ENCODE measurements at places on chromosomes 12 and 14. TPM values are rescaled to one million over a fixed set of nuclear protein-coding genes. Genes with fewer than 3 reads are reported as not detected.

GRCh38 chr14:89325299-89325883, 91.6 kb downstream of the FOXN3 start:
- no peak for DNase-seq

- no peak for DNase-seq
Measured at GRCh38 chr12:118187751-118188435, 52.0 kb downstream of the PEBP1 start.

DNA sequence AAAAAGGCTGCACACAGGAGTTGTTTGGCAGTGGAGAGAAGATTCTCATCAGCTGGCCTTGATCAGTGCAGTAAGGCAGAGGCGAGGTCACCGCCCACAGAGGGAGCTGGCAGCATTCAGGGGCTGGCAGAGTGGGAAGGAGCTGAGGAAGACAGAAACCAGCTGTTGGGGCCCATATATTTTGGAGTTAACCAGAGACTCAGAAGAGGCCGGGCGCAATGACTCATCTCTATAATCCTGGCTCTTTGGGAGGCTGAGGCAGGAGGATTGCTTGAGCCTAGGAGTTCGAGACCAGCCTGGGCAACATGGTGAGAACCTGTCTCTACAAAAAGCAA, 17.7 kb downstream of the SMCO2 start:
- DNase-seq: peak; percentile 46

Gene AQP2
- not detected for polyA plus RNA-seq

DNA sequence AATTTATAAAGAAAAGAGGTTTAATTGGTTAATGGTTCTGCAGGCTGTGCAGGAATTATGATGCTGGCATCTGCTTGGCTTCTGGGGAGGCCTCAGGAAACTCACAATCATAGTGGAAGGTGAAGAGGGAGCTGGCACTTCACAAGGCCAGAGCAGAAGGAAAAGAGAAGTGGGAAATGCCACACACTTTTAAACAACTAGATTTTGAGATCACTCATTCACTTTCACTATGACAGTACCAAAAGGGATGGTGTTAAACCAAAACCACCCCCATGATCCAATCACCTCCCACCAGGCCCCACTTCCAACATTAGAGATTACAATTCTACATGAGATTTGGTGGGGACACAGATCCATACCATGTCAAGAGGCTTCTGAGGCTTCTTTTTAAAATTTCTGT, 62.6 kb downstream of the SLC38A4 start:
- no peak for DNase-seq

Gene DNAJC22
- polyA plus RNA-seq: 0.39 TPM

DNA sequence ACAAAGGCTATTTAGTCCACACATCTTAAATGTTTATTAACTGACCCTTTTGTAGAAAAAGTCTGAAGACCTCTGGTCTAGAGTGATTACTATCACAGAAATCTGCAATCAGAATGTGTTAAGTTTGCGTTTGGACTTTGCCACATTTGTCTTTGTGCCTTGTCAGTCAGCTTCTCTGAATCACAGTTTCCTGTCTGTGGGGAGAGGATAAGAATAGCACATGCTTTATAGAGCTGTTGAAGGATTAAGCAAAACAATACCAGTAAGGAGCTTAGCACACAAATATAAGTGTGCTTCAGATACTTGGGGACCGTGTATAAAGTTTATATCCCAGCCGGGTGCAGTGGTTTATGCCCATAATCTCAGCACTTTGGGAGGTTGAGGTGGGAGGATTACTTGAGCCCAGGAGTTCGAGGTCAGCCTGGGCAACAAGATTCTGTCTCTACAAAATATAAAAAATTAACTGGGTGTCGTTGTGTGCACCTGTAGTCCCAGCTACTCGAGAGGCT, 63.0 kb upstream of the BTG1 start:
- no peak for DNase-seq

Gene EIF2S3B
- polyA plus RNA-seq: 0.71 TPM

GRCh38 chr12:5899675-5900074, 45.4 kb downstream of the ANO2 start:
- DNase-seq: no peak

DNA sequence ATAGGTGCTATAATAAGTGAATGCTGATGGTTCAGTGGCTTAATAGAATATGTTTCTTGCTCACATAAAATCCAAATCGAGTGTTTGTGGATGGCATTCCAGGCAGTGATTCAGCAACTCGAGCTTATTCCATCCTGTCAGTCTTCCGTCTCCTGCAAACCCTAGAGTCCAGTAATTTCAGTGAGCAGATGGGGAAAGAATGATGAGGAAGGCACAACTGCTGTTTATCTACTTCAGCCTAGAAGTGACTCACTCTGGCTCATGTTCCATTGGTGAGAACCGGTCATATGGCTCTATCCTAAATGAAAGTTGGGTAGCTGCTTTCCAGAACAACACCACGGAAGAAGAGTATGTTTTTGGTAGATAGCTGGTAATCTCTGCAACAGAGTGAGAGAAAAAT, 421.8 kb upstream of the PDE3A start:
- DNase-seq: peak; percentile 44

DNA sequence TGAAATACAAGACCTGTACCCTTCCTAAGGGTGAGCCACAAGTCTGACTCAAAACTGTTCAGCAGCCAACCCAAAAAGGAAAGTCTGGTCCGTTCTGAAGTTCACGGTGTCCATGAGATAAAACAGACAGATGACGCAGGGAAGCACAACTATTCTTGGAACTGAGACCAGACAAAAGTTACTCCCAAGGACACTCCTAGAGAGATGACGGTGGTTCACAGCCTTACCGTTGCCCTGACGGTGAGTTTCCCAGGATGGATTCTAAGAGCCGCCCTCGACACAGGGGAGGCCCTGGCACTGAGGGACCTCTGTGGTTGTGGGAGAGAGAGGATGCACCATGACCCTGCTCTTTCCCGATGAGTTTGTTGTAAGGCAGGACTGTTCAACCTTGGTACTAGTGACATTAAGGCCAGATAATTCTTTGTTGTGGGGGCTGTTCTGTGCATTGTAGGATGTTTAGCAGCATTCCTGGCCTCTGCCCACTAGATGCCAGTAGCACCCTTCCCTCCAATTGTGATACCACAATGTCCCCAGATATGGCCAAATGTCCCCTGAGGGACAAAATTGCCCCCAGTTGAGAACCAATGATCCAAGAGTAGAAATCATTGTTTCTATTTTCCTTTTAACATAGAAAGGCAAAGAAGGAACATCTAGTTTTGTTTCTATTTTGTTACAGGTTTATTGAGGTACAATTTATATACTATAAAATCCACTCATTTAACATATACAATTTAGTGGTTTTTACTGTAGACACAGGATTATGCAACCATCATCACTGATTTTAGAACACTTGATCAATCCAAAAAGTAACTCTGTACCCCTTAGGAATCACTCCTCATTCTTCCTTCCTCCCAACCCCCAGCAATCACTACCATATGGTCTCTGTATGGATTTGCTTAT, 23.0 kb downstream of the OR10P1 start:
- no peak for DNase-seq

DNA sequence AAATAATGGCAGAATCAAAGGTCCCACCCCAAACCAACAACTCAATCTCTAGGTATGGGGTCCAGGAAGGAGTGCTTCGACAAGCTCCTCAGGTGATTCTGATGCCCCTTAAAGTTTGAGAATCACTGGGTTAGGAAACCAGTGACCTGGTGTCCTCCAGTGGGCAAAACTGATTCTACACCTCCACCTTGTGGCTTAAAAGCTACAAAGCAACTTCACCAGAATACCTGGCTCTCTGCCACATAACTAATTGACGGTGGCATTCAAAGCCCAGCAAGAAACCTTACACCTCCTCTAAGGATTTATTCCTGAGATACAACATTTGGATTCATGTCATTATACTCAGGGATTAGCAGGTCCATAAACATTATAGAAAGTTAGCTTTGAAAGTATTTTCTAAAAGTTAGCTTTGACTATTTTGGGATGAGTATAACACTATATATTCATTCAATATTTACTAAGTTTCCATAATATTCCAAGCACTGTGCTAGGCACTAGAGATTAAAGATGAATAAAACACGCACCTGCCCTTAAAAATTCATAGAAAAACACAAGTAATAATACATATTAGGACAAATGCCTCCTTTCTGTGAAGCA, 45.4 kb downstream of the DCAF5 start:
- peak; percentile 27 for DNase-seq

DNA sequence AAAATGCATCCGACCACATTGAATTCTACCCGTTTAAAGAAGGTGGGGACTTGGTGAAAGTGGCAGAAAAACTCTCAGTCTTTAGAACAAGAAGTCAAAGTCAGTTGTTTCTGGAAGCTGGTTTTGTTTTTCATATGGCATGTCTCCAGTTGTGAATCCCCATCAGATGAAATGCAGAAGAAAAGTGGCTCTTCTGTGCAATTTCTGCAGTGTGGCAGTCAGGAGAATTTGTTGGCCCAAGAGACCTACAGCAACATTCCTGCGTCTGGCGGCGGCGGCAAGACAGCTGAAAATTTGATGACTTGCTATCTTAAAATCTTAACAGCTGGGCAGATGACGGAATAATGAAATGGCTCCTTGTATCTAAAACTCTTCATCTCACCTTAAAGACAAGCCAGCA, 201.5 kb downstream of the FOXN3 start:
- DNase-seq: peak; percentile 27

DNA sequence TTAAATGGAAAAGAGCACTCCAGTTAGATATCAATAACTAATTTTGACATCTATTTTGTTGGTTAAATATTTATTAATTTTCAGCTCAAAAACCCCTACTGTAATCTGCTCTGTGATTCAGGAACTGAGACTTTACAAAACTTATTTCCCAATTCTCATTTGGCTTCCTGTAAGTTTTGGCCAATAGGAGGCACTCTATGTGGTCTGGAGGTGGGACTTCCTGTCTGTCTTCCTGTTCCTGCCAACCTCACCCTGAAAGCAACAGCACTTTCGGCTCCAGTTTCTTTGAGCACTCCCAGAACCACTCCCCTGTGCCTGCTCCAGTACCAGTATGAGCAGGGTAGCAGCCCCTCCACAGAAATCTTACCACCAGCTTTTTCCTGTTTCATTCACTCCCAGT, 1027.0 kb downstream of the VRK1 start:
- no peak for DNase-seq

DNA sequence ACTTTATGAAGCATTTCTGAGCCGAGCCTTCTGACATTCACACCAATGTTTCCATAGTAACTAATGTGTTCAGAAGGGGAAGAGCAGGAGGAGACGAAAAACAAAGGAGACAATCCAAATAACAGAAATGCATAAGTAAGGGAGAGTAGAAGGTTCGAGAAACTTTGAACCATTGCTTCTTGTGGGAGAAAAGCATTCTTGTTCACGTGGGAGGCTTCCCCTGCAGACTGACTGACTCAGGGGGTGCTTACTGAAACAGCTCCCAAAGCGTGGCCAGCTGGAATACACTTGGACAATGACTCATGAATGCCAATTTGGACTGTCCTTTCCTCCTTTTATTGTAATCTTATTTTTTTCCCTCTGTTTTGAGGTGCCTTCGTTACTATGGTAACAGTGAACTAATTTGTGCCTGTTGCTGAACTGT, 73.9 kb downstream of the NEDD1 start:
- peak; percentile 27 for DNase-seq

GRCh38 chr12:128015276-128015675, 251.7 kb upstream of the TMEM132C start:
- DNase-seq: no peak

DNA sequence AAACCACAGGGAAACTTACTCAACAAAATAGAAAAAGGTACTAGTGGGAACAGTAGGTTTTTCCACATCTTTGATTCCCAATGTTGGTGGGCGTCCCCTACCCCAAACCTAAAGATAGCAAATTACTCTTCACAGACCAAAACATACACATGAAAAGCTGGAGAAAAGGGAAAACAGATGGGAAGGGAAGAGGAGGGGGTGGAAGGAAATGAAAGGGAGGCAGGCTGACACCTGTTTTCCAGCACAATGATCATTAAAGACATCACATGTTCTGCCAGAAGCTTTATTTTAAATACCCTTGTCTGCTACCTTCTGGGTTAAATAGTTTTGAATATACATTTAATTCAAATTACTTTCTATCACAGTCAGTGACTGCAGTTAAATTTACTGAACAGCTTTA, 1617.9 kb upstream of the SEL1L start:
- no peak for DNase-seq

- no peak for DNase-seq
Measured at GRCh38 chr14:65103150-65103760, 938 bp upstream of the MAX start.

GRCh38 chr12:3315201-3315661, 175.8 kb upstream of the PRMT8 start:
- DNase-seq: peak; percentile 93

DNA sequence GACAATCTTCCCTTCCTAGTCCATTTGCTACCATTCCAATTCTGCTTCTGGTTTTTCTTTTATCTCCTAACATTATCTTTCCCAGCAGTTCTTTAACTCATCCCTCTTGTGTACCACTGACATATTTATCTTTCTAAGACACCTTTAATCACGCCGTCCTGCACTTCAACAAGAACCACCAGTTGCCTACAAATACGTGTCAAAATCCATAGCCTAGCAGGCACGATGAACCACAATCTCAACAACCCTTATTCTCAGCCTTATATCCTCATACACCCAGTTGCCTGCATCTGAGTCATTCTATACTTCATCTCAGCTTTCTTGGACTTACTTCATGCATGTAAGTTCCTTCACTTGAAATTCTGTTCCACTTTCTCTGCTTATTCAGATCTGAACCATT, 16.4 kb upstream of the ST8SIA1 start:
- no peak for DNase-seq

- peak; percentile 79 for DNase-seq
Measured at GRCh38 chr12:7112041-7112440, 3.0 kb upstream of the C1RL start.

DNA sequence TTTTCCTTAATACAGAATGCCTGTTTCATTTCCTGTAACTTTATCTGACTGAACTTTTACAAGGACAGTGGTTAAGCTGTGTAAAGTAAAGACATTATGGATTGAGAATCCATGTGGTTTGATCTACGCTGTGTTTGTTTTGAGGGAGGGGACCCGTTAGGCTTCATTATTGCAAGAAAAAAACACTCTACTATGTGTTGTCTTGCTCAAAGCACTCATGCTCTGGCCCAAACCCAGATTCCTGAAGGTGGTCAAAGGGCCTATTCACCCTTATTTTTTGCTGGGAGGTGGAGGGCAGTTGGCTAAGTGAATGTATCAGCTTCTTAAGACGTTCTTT, 11.9 kb downstream of the RNF10 start:
- DNase-seq: no peak

DNA sequence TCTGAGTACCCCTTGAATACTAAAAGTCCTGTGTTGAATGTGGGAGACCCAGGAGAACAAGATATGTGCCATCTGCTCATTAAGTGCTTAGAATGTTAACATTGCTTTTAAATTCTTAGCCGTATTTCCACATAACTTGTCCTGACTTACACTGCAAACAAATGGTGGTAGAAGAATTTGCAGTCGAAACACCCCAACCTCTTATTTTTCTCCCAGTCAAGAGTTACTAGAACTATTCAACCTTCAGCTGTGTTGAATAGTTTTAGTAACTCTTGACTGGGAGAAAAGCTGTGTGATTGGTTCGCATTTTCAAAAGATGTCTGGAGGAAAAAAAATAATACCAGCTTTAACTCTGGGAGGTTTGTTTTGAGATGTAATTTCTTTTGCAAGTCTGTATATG, 7.6 kb upstream of the SPX start:
- DNase-seq: no peak

Gene SLC25A47
- polyA plus RNA-seq: not detected

- no peak for DNase-seq
Measured at GRCh38 chr12:94147387-94147990, 888 bp upstream of the PLXNC1 start.

- DNase-seq: no peak
Measured at GRCh38 chr14:85186082-85186481, 343.9 kb upstream of the FLRT2 start.

Gene TBX3
- polyA plus RNA-seq: 34.4 TPM

Data from hindlimb muscle (tissue), 1 donor.